ENCODE measurements at places on chromosomes 16 and 17. TPM values are rescaled to one million over a fixed set of nuclear protein-coding genes. Genes with fewer than 3 reads are reported as not detected.

GRCh38 chr17:11245187-11245586 lies 4.2 kb downstream of the SHISA6 start:
- DNase-seq: no peak

GRCh38 chr17:35242805-35243560 lies at the start of gene SLFN5:
Gene SLFN5 (plus strand): TSS chr17:35243072. CDS start chr17:35258691, 15,619 bp downstream.
- peak; percentile 93 for DNase-seq

The FGF11 gene
- total RNA-seq: 89.9 TPM

GRCh38 chr16:69327585-69328310 lies 2.6 kb downstream of the PDF start:
- DNase-seq: no peak

DNA sequence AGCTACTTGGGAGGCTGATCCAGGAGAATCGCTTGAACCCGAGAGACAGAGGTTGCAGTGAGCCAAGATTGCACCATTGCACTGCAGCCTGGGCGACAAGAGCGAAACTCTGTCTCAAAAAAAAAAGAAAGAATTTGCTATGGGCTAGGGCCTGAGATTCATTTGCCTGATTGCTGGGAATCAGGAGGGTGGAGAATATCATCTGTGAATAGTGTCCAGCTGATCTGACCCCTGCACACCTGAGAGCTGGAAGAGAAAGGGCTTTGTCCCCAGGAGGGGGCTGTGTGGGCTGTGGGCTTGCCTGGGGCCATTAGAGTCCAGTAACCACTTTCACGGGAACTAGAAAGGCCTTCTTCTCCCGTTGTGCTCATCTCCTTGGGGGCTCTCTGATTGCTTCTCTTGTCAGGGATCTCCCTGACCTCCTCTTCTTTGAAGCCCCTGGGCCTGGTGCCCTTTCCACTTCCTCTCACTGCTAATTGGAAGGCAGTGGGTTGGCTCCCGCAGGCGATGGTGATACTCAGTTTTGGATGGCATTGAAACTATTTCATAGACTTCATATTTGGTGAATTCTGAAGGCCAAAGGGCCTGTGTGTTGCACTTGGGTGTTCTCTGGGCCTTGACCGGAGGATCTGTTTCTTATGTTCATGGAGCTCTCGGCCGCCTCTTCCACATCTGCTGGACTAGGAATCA lies 66.1 kb upstream of the NFAT5 start:
- no peak for DNase-seq

The NAE1 gene
- total RNA-seq: 57.6 TPM

DNA sequence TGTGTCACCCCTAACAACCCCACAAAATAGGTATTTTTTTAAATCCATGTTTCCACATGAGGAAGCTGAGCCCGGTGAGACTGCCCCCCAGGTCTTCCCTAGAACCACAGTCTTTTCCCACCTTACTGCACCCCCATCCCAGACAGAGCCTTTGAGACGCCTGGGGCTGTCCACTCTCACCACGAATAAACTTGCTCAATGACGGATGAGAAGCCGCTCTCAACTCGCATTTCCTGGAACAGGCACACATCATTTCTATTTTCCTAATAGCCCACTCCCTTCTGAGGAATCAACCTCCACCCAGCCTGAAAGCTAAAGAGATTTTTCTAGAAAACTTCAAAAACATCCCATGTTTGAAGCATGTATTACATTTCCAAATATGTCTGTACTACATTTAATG lies 14.1 kb upstream of the CDRT4 start:
- no peak for DNase-seq

GRCh38 chr17:82440991-82441627 lies 9.4 kb downstream of the CYBC1 start:
- peak; percentile 83 for DNase-seq

DNA sequence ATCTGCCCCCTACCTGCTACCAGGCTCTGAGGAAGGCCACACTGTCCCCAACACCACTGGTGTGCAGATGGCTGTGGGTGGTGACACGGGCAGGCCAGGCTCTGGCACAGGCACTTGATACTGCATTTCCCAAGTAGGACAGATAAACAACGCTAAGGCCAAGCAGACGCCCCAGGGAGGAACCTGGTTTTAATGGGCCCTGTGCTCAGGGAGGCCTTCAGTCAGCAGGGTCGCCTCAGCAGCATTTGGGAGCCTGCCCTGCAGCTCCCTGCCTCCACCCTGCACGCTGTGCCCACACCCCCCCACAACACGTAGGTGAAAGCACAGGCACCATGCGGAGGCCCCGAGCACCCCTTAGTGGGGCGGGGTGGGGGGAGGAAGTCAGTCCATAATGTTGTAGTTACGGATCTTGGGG lies 3.3 kb upstream of the FASN start:
- no peak for DNase-seq

GRCh38 chr17:3723188-3723555 lies 531 bp upstream of the HASPIN start:
- no peak for DNase-seq

- no peak for DNase-seq
Measured at GRCh38 chr17:62110923-62111484, 45.9 kb upstream of the MED13 start.

- no peak for DNase-seq
Measured at GRCh38 chr16:84461029-84461412, 43.4 kb downstream of the MEAK7 start.

DNA sequence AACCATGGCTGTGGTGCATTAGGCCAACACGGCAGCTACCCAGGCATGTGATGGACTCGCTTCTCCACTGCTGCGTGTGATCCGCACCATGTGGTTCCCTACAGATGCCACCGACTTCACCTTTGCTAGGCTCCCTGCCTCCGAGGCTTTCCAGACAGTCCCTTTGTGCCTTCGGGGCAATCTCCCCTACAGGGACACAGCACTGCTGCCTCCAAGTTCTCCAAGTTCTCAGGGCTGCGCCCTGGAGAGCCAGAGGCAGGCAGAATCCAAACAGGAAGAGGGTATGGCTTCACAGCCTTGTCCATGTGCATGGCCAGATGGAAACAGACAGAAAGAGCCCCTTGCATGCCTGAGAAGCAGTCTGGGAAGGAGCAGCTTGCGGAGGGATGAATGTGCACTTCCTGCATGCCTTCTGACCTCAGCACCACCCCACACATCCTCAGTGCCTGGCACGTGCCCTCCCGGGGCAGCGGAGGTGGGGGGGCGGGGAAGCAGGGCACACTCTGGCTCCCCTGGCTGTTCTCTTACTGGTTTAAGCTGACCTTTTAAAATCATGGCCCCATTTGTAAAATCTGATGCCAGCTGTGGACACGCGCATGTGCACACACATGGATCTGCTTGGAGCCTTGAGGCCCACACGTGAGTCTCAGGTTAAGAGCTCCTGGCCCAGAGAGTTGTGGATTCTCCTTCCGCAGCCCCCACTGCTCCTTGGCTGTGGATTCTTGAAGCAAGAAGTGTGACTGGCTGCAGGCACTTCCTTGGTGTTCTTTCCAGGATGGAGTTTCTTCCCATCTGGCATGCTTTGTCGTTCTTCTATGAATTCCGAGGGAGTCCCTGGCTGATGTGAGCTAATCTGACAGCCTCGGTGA lies 55.3 kb upstream of the MTSS2 start:
- peak; percentile 79 for DNase-seq

Data from myocyte (in vitro differentiated cells).